Tibial artery (tissue), 4 donors: ENCODE measurements at places on chromosomes 7 and 10.

- DNase-seq, result no peak
Measured at GRCh38 chr10:115760131-115760530, 512.9 kb downstream of the GFRA1 start.

DNA sequence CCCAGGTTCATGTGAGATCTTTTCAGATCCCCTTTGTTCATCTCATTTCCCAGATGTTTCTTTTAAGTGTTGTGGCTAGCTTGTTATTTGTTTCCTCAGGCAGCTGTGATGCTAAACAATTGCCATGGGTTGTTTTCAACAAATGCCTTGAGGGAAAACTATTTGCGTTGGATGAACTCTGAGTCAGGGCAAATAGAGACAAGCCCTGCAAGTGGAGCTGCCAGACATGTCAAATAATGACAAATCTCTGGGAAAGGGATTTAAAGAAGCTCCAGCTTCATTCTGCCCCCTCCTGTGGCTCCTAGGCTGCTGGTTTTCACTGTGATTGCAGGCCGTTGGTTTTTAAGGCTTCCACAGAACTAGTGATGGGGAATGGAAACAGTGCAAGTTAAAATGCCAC is 272.4 kb upstream of the SP8 start:
- no peak for DNase-seq

- no peak for DNase-seq
Measured at GRCh38 chr7:48053736-48054135, 18.4 kb downstream of the C7orf57 start.

DNA sequence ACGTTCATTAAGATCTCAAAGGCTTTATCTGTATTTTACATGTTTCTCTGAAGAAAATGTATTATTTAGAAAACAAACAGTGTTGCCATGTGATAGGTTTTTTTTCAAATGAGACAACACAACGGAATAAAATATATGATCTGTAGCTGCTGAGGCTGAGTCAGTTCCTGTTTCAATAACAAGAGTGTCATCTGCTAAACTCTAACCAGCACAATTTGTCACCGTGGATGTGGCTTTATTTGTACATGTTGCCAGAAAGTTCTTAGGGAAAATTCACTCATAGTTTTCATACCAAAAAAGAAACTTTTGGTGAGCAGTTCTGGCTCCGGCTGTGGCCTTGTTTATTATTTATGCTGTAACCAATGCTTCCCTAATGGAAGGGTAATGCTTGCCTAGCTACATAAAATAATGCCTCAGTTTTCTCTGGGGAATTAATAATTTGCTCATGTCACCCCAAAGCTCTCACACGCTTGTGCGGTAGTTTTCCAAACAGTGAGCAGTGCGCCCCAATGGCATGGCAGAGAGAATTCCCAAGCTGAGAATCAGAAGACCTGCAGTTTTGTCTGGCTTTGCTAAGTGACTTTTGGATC is 20.3 kb upstream of the KLF6 start:
- DNase-seq, result no peak

- DNase-seq, result no peak
Measured at GRCh38 chr10:35699848-35700486, 57.9 kb upstream of the FZD8 start.

DNA sequence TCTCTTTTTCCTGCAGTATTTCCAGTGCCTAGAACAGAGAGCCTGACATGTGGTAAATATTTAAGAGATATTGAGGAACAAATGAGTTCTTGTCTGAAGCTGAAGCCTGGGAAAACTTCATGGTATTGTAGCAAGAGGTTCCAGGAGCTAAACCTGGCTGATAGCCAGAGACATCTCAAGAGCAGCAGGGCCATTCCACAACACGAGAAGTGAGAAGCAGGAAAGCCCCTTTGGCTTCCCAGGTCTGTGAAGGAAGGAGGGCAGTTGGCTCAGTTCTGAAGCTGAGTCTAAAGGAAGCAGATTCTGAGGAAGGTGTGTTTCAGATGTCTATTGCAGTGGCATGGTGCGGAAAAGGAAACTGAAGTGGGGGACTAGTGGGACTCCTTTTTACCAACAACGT is 63.8 kb upstream of the FAM204A start:
- DNase-seq, result no peak
